ENCODE measurements at places on chromosomes 5 and 9.

- no peak for DNase-seq
Observed at GRCh38 chr5:126720369-126720768, 56.6 kb upstream of the LMNB1 start.

- DNase-seq, result no peak
Observed at GRCh38 chr5:18984559-18985080, 1003.4 kb downstream of the CDH18 start.

GRCh38 chr9:133703591-133704399, 34.4 kb downstream of the SARDH start:
- no peak for DNase-seq

GRCh38 chr5:115586525-115587146, 15.6 kb downstream of the TICAM2 start:
- no peak for DNase-seq

DNA sequence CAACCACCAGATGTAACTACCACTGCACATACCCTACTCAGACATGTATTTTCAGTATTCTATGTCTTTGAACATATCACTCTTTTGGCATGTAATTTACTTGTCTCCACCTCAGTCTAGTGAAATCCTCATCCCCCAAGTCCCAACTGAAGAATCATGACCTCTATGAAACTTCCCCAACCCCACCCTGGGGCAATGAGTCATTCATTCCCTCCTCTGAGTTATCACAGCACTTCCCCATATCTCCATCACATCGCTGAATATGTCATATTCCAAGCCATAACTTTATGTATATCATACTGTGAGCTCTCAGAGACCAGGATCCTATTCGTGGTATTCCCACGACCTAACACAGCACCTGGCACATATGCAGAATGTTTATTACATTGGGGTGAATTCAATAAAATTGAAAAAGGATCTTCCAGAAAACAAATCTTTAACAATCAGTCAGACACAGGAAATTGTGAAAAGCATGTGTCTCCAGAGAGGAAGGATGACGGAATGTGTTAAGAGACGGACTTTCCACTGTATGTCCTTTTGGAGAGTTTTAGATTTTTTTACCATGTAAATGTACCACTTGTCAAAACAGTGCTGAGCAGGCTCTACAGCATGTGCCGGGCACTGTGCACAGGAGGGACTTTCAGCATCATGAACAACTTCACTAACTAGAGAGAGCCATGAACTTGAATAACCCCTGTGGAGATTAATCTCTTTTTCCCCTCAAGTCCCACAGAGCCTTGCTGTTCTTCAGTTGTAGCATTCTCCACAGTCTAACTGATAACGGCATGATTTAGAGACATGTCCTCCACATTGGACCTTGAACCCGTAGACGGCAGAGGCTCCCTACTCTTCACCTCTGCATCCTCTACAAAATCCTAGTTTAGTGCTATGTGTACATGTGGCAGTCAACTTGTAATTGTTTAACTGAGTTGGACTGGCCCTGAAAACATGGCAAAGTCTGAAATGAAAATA, 213.5 kb downstream of the GLIS3 start:
- DNase-seq, result no peak

- no peak for DNase-seq
Observed at GRCh38 chr9:32706725-32707100, 71.2 kb upstream of the TAF1L start.

DNA sequence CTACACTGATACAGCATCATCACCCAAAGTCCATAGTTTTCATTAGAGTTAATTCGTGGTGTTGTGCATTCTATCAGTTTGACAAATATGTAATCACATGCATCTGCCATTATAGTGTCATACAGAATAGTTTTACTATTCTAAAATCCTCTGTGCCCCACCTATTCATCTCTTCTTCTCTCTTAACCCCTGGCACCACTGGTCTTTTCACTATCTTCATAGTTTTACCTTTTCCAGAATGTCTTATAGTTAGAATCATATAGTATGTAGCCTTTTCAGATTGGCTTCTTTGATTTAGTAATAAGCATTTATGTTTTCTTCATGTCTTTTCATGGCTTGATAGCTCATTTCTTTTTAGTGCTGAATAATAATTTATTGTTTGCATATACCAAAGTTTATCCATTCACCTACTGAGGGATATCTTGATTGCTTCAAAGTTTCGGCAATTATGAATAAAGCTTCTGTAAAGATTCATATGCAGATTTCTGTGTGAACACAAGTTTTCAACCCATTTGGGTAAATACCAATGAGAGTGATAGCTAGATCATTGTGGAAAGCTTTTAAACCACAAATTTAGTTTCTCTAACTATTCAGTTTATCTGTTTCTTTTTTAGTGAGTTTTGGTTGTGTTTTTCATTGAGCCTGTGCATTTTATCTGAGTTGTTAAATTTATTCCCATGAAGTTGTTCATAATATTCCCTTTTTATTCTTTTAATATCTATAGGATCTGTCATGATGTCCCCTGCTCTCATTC, 84.9 kb downstream of the RALGPS1 start:
- no peak for DNase-seq

- no peak for DNase-seq
Observed at GRCh38 chr5:2111569-2112105, 228.9 kb upstream of the IRX4 start.

- DNase-seq, result no peak
Observed at GRCh38 chr5:14794583-14795230, 76.9 kb downstream of the ANKH start.

- DNase-seq, result no peak
Observed at GRCh38 chr5:134577796-134578577, 52.5 kb downstream of the JADE2 start.
